Hepatocyte (in vitro differentiated cells): ENCODE measurements at places on chromosomes 5 and 9.

DNA sequence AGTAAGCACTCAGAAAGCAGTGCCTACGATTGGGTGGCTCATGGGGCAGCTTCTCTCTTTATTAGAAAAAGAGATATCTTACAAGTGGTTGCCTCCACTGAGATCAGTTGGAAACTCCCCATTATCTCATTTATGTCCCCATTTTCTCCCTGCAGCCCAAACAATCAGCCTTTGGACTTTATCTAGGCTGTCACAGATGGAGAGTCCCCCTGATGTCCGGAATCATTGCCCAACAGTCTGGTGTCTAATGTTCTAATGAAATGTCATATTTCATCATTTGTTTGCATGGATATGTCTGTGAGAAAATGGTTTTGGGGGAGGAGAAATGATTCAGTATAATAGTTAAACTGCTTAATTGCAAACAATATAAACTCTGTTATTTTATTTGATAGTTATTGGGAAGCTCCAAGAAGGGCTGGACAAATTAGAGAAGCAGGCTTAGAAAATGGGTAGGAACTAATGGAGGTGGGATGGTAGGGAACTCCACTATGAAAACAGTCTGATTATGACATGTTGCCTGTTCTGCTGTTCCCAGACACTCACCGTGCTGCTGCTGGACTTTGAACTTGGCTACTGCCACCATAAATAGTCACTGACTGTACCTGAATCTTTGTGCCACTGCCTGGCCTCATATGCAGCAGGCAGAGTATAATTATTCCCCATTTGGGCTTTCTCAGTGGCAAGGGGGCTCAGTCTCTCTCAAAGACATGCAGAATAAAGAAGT is 38.3 kb upstream of the SMAD5 start:
- peak; percentile 61 for DNase-seq

DNA sequence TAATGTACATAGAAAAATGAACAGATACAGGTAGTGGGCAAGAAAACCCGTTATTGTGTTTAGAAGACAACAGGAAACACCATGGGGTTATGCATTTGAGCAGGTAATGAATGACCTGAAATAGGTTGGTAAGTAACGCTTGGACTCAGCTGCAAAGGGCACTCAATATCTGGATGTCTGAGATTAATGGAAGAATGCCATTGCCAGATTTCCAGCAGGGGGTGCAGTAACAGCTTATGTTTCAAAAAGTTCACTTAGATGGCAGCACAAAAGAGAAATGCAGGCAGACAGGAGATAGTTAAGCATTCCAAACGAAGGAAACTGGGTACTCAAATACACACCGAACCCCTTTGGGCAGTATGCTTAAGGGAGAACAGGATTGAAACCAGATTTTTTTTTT is 285.5 kb upstream of the VLDLR start:
- DNase-seq = no peak

- DNase-seq = peak; percentile 70
These were observed 417 bp downstream of the SRD5A1 start for GRCh38 chr5:6633469-6634245.

- no peak for DNase-seq
These were observed 75.7 kb downstream of the PTCH1 start for GRCh38 chr9:95441081-95441480.

DNA sequence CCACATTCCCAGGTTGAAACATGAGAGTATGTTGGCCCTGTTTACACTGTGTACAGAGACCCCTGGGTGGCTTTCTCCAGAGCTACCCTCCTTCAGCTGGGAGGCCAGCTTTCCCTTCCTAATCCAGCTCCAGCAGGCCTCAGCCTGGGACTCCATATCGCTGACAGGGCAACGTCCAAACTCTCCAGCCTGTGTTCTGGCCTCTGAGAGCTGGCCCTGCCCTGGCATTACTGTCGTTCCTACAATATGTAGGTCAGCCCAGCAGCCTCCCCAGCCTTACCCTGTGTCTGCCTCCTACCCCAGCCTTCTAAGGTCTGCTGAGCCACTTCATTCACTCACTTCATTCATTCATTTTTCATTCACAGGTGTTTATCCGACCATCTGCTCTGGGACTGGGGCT is 8.3 kb upstream of the EEIG1 start:
- no peak for DNase-seq

- DNase-seq = no peak
These were observed 619.1 kb downstream of the CCDC171 start for GRCh38 chr9:16171911-16172310.

- DNase-seq = no peak
These were observed 8.8 kb upstream of the CCL27 start for GRCh38 chr9:34671307-34671706.
